Foreskin keratinocyte (primary cell): ENCODE measurements at places on chromosomes 4 and X. TPM values are rescaled to one million over a fixed set of nuclear protein-coding genes. Genes with fewer than 3 reads are reported as not detected.
A peak's percentile ranks its signal among the peaks of the same experiment; 100 is the strongest.

DNA sequence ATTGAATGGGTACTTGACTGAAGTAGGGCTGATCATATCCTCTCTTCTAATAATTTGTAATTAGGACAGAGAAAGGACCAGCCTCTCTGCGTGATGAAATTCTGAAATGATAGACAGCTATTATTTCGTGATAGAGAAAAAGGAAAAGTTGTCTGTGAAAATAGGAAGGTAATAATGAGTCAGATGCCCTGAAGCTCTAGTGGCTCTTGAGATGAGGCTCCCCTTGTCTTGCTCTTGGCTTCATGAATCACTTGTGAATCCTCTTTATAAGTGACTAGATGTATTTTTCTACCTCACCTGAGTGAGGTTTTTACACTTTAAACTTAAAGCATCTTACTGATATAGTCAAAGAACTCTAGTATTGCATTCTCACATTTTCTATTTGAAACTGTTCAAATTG, 888.9 kb downstream of the PCDH18 start:
- peak; percentile 21 for DNase-seq

GRCh38 chrX:133697656-133698055, 282.4 kb upstream of the GPC4 start:
- no peak for DNase-seq

DNA sequence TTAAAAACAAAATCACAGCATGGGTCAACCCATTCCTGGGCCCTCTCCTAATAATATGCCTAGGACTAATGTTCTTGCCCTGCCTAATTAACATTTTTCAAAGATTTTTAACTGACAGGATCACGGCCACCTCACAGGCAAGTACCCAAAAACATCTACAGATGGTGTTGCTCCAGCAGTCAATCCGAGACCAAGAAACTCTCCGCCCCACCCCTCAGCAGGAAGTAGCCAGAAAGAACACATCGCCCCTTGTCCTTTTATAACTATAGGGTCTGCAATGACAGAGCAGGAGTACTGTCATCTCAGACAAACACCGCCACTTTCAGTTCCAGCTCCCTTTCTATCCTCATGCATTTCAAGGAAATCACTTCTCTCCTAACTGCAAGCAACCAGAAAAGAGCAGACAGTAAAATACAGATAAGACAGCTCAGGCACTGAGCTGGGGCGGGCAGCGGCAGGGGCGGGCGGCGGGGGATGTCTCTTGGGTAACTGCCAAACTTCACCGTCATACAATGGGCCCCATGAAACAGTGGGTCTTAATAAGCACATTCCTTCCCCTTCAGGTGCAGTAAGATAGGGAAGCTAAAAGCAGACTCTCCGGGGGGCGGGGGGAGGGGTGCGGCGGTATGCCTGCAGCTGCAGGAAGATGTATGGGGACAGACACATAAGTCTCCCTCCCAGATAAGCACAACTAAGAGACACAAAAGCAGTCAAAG, 67.4 kb downstream of the ZNF182 start:
- no peak for DNase-seq

DNA sequence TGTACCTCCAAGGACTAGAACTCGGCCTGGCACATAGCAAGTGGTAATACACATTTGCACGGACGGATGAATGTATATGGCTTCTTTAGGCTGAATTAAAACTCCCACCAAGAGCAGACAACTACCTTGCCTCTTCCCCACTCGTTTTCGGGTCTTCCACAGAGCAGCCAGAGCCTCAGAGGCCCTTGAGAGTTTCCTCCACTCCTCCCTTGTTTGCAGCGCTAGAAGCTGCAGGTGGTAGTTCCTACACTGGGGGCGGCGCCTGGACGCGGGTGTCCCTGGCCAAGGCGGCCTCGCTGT, 10.2 kb upstream of the INTU start:
- DNase-seq = no peak

DNA sequence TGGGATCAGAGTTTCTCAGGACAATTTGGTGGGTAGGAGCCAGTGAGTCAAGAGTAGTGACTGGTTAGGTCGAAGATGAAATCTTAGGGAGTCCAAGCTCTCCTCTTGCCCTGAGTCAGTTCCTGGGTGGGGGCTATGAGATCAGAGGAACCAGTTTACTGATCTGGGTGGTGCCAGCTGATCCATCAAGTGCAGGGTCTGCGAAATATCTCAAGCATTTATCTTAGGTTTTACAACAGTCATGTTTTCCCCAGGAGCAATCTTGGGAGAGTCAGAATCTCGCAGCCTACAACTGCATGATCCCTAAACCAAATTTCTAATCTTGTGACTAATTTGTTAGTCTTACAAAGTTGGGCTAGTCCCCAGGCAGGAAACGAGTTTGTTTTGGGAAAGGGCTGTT, 1833.2 kb upstream of the PCDH7 start:
- DNase-seq = peak; percentile 21

DNA sequence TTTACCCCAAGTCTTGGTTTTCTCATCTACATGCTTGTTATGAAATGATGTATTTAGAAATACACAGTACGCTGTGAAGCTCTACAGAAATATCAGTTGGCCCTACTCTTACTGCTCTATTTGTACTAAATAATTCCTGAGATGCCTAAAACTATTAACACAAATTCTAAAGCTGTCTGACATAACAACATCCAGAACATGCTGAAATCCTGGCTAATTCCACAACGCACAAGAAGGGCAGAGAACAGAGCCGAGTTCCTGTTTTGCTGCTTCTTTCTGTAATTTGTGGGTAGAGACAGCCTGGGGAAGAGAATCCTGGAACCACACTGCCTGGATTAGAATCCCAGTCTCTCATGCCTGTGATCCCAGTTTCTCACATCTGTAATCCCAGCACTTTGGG, 59.0 kb downstream of the ZNF827 start:
- DNase-seq = no peak

The SSX4B gene
- total RNA-seq = not detected in 2 replicates

- no peak for DNase-seq
Observed at GRCh38 chr4:125313989-125314667, 627 bp upstream of the FAT4 start.

DNA sequence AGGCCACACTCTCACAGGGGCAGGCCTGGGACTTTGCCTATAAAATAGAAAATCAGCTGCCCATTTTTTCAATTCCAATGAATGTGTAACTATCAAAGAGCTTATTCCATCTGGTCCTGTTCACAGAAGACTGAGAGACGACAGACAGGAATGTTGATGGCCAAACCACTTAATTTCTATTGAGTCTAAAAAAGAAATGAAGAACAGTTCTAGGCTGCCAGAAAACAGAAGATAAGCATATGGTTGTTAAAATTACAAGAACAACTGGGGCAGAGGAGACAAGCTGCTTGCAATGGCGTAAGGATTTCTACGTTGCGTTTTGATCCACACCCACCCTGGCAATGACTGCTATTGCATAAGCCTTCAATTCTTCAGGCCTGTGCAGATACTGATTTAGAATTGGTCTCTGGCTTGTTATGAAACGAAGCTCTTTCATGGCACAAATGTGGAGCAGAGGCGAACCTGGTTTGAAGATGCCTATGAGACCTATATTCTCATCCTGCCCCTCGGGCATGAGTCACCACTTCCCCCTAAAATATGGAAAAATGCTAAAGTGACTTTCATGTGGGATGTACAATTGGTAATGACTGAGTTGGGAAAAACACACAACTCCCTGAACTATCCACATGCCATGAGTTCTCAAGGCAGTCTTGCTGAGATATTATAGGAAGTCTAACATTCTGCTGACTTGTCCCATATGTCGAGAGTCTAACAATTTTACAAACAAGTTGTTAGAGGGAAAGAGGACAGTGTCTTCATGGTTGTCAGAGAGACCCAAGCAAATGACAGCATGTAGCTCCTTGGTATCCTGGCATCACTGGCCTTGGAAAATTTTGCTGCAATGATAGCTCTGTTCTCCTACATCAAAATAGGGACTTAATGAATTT, 37.9 kb upstream of the SORBS2 start:
- no peak for DNase-seq

DNA sequence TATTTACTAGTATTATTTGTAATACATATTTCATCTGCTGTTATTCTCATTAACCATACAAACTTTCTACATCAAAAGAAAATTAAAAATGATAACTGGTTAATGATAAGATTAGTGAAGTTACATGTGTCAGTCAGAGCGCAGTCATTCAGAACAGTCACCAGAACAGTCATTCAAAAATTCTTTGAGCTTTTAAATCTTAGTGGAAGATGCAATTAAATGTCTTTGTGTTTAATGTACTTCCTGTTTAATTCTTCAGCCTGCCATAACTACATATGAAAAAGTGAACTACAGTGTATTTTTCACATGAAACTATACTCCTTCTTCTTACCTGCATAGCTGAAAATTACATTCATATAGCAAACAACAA, 179.7 kb upstream of the NDST4 start:
- DNase-seq = no peak

DNA sequence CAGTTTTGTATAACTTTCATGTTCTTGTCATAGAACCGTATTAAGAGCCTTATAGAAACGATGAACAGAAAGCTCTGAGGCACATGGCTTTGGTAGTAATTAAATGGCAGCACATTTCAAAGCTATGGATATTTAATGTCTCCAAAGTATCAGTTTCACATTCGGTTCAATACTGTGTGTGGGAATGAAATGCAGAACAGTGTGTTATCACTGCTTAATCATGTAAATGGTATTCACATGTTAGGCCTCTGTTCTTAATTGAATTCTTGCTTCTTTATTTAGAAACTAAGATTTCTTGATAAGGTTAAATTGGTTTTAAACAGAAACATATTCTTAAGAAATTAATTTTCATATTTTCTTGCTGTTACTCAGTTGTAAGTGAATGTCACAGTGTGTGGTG, 701.0 kb upstream of the PITX2 start:
- DNase-seq = no peak

DNA sequence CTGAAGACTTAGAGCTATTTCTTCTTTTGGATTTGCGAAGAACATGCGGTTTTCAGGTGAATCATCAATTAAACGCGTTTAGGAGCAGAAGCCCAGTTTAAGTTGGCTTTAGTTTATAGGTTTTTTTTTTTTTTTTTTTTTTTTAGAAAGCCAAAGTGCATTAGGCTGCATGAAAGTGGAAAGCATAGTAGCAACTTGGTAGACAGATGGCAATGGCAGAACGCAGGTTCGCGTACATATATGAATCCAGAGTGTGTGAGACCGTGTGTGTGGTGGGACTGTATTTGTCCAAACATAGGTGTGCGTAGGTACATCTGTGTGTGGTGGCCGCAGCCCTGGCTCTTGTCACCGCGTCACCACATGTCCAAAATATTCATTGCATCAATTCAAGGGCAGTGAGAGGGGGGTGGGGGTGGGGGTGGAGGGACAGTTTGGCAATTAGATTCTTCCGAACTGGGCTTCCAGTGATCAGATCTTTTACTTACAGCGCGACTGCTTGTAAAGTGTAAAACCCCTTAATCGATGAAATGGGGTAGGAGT, 901 bp downstream of the JADE1 start:
- peak; percentile 32 for DNase-seq

GRCh38 chr4:38328989-38329729, 334.8 kb upstream of the KLF3 start:
- no peak for DNase-seq

GRCh38 chr4:67614186-67614585, 55.7 kb downstream of the STAP1 start:
- DNase-seq = no peak

DNA sequence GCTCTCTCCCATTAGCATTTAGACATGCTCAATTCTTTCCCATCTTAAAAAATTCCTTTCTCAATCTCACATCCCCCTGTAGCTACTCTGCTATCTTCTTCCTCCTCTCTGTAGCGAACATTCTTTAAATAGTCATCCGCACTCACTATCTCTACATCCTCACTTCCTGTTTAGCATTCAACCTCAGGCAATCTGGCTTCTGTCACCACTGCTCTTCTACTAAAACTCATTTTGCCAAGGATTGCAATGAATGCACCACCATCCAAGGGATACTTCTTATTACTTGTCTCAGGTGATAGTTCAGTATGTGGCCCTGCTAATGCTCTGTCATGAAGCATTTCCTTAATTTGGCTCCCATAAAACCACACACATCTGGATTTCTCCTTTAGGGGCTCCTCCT, 10.9 kb upstream of the TET2 start:
- no peak for DNase-seq
